Naive thymus-derived CD4-positive, alpha-beta T cell (primary cell): ENCODE measurements at places on chromosomes 7 and 10. TPM values are rescaled to one million over a fixed set of nuclear protein-coding genes. Genes with fewer than 3 reads are reported as not detected.

ATXN7L1 gene
- 46.7 TPM for total RNA-seq

C7orf57 gene
- 0.17 TPM in 1 of 2 replicates, not detected in the other for total RNA-seq

CAMK1D gene
- 18.7 TPM for total RNA-seq

GRCh38 chr10:122099562-122099961, 110.6 kb downstream of the TACC2 start:
- no peak for DNase-seq
- H3K36me3 ChIP-seq = no peaks in the 10 kb centered on the region
- H3K4me3 ChIP-seq = no peak overlapping the region

DNA sequence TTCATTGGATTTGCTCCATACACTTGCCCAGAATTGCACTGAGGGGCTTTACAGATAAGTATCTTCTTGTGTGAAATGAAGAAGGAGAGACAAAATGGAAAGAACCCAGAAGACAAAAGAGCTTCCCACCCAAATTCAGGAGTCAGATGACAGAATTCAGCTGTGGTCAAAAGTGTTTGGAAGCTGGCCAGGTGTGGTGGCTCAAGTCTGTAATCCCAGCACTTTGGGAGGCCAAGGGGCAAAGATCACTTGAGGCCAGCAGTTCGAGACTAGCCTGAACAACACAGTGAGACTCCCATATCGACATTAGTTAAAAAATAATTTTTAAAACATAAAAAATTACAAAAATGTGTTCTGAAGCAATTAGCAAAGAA, 27.1 kb downstream of the DUSP5 start:
- no peaks in the 10 kb centered on the region for H3K27me3 ChIP-seq
- no peak for DNase-seq
- H3K36me3 ChIP-seq = no peaks in the 10 kb centered on the region
- H3K27ac ChIP-seq = no peak overlapping the region
- H3K4me1 ChIP-seq = peaks cover 9% of the 10 kb centered on the region
- no peak overlapping the region for H3K4me3 ChIP-seq

GRCh38 chr7:32501522-32501921, 6.2 kb downstream of the AVL9 start:
- H3K4me3 ChIP-seq = no peak overlapping the region
- no peak for DNase-seq
- no peaks in the 10 kb centered on the region for H3K27me3 ChIP-seq

GRCh38 chr7:112707655-112708054, 82.5 kb downstream of the TMEM168 start:
- H3K4me1 ChIP-seq = no peaks in the 10 kb centered on the region
- DNase-seq = no peak
- H3K36me3 ChIP-seq = no peaks in the 10 kb centered on the region
- H3K27ac ChIP-seq = no peak overlapping the region
- H3K4me3 ChIP-seq = no peak overlapping the region
- no peaks in the 10 kb centered on the region for H3K27me3 ChIP-seq

DNA sequence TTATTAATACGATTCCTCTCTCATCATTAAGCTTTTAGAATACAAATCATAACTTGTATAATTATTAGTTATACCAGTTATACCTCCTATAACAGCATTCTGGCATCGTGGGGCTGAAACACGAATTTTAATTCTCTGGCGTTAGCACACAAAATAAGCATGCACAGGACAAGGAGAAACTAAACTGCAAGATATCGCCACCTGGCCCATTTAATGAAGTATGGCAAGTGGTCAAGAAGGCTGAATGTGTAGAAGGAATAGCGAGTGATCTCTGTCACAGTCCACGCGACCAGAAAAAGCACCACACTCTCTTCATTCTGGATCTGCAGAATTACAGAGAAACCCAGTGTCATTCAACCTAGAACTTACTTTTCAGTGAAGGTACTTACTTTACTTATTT, 18.1 kb downstream of the HACD1 start:
- no peaks in the 10 kb centered on the region for H3K27me3 ChIP-seq
- no peaks in the 10 kb centered on the region for H3K36me3 ChIP-seq
- H3K27ac ChIP-seq = no peak overlapping the region
- no peak overlapping the region for H3K4me3 ChIP-seq
